ENCODE measurements at places on chromosomes 1 and 21.
A peak's percentile ranks its signal among the peaks of the same experiment; 100 is the strongest.

GRCh38 chr1:89547563-89548116 is 23.0 kb downstream of the LRRC8B start:
- peak; percentile 26 for DNase-seq

DNA sequence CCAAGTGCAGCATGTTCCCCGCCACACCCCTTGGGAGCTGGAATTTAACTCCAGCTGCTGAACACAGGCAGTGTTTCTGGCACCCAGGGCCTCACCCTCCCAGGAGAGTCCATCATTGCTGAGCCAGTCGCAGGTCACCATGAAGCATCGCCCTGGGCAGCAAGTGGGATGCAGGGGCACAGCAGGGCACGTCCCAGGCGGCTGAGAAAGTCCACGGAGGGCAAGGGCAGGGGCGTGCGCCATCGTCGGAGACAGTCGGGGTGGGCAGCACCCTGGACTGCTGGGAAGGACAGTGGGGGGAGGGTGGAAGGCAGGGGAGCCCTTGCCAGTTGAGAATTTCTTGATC is 69.2 kb upstream of the PDE9A start:
- DNase-seq, result no peak

DNA sequence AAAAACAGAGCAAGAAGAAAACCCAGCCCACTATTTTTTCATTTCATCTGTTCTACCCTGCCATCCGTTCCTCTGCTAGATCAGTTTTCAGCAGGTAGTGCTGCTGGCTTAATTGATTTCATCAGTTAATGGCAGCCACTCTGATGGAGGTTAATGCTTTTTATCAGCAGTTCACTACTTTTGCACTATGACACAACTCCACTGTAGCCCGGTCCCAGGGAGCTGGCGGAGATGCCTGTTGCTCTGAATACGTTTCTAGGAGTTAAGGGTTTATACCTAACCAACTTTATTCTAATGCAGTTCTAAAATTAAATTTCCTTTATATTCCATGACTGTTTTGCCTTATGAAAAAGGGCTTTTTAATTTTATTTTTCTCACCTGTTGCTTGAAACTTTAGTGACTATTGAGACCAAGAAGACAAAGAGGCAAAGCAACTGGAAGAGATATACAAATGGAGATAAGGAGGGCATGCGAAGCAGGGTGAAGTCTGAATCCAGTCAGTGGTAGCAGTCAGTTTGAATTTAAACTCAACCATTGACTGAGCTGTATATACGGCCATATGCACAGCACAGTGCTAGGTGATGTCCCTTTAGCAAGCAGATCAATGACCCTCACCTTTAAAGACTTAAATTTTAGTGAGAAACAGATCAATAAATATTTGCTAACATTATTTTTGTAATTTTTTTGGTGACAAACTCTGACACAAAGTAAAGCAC is 477.9 kb downstream of the LMO4 start:
- no peak for DNase-seq

DNA sequence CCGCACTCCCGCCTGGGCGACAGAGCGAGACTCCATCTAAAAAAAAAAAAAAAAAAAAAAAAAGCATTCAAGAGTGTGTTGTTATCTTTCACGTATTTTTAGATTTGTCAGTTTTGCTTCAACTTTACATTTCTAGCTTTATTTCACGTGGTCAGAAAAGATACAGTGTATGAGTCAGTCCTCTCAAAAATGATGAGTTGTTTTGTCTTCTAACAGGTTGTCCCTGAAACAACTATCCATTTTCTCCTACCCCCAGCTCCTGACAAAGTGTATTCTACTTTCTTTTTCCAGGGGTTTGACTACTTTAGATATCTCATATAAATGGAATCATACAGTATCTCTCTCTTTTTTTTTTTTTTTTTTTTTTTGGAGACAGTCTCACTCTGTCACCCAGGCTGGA is 5.5 kb upstream of the ZNF695 start:
- DNase-seq, result no peak

DNA sequence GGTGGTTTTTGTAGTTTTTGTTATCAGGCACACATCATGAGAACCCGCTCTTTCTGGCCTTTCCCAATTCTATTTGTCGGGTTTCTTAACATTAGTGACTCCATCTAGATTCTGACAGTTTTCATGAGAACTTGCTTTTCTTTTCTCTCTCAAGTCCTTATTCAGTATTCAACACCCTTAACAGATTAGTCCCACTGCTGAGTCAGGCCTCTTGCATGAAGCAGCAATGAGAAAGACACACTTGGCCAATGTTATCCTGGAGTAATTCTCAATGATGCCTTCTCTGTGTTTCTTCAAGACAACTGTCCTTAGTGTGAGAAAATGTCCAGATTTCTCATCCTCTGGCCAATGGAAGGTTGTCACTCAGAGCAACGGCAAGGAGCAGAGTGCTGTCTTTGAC is 11.3 kb downstream of the FMO2 start:
- DNase-seq, result no peak

DNA sequence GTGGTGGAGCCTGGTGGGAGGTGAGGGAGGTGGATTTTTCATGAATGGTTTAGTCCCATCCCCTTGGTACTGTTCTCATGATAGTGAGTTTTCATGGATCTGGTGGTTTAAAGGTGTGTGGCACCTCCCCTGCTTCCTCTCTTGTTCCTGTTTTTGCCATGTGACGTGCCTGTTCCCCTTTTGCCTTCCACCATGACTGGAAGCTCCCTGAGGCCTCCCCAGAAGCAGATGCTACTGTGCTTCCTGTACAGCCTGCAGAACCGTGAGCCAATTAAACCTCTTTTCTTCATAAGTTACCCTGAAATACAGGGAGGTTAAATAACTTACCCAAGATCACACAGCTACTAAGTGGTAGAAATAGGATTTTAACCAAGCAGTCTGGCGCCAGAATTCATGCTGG is 4.3 kb upstream of the HEYL start:
- no peak for DNase-seq

DNA sequence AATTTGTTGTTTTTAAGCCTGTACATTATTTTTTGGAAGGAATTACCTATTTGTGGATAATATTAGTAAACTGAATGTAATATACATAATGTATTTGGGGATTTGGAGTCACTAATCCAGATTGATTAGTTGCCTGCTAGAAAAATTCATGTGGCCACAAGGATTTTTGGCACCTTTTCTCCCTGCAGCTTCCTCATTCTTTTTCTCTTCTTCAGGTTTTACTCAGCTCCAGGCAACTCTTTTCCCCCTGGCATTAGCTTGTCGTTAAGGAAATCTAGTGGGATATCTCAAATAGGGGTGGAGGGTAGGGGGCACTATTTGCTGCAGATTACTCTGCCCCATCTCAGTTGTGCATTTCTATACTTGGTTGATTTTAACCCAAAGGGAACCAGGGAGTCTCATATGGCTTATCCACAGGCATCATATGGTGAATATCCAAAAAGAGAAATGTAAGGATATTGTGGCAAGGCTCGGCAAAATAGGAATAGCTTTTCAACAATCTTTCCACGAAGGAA is 203.1 kb downstream of the NFIA start:
- DNase-seq, result no peak

GRCh38 chr1:116501125-116501869 is 69.5 kb downstream of the CD58 start:
- no peak for DNase-seq

- no peak for DNase-seq
Measured at GRCh38 chr1:185864889-185865517, 130.8 kb downstream of the HMCN1 start.

DNA sequence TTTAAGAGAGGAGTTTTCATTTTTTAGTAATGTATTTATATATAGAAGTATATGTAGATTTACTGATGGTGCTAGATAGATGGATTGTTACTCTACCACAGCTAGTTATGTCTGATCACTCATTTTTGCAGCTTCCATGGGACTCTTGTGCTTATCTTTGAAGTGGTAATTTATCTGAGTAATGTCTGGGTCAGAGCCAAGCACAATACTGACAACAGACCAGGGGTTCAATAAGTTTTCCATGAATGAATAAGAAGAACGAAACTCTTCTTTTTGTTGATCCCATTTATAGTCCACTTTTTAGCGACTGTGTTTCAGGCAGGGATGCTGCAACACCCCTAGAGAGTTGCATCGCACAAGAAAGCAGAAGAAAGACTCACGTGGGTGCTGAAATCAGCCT is 935.2 kb downstream of the PLA2G4A start:
- no peak for DNase-seq

- no peak for DNase-seq
Measured at GRCh38 chr1:180997843-180998504, 24.7 kb downstream of the STX6 start.

DNA sequence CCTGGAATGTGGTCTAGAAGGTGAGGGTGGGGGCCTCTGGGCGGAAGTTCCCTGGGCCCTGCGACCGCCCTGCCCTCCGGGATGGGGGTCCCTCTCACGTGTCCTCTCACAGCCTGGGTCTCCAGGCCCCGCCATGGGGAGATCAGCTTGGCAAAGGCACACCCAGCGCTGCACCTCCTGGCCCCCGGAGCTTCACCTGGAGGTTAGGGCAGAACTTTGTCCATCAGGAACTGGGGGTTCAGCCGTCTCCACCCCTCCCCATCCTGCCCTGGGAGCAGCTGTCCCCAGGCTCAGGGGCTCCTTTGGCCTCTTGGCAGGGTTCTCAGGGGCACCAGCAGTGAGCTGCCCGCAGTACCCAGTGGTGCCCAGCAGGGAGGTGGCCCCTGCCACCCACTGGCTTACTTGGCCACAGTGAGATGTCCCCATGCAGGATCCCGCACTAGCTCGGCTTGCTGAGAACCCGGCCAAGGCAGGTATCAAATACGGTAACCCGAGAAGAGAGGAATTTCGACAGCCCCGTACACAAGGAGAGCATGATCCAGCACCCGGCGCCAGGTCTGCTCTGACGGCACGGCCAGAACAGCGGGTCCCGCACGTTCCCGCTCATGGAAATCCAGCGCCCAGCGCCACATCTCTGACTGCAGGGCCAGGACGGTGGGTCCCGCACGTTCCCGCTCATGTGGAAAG is 36.7 kb downstream of the RRP1 start:
- no peak for DNase-seq

GRCh38 chr21:14900058-14900457 is 164.7 kb downstream of the NRIP1 start:
- DNase-seq, result no peak

DNA sequence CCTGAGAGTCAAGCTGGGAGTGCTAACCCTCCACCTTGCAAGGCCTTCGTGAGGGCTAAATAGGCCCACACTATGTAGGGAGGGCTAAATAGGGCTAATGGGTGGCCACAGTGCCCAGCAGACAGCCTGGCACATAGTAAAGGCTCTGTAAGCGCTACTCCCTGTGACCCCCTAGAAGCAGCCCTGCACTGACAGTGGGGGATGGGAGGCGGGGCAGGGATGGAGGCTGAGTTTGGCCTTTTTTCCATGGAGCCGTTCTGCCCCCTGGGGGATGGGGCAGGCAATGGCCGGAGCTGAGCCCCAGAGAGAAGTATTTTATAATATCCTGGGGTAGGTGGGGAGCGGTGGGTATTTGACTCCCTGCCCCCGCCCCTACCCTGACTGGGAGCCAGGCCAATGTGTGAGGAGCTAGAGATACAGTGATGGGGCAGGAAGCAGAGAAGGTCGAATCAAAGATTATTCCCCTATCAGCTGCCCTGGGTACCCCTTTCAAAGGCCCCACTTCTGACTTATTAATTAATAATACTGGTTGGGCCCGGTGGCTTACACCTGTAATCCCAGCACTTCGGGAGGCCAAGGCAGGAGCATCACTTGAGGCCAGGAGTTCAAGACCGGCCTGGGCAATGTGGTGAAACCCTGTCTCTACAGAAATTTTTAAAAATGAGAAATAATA is 42.3 kb downstream of the LACTBL1 start:
- DNase-seq, result peak; percentile 78

DNA sequence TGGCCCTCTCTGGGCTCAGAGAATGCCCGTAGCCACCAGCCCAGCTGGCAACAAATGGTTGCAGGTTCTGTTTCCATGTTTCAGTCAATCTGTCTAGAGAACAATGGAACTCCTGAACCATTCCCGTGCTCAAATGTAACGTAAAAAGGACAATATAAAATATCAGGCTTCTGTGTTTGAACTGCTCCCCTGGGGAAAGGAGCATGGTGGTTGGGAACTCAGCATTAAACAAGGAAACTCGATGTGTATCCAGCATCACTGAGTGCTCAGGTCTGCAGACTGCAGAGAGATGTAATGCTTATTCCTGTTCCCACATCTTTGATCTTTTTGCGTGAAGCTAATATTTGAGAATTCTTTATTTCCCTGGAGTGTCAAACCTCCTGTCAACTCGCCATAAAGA is 326.5 kb downstream of the KIF26B start:
- DNase-seq, result no peak

DNA sequence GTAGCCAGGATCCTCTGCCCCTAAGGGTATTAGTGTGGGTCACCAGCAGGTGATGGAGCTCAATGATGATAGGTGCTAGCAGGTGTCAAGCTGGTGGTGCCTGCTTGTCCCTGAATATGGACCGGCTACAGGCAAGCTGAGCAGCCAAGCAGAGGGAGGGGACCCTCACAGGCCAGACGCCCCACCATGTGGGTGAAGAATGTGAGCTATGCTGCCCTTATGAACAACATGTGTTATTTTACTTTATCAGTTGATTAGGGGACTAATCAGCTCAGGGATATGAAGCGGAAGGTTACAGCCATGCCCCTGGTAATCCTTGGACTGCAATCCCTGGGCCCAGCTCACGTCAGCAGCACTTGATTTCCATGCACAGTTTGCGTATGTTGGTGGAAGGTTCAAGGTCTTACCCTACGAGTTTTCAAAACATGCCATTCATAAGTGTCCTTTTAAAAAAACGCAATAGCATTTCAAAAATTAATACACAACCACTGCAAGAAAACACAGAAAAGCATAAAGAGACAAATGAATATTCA is 106.0 kb downstream of the CDC7 start:
- DNase-seq, result no peak

DNA sequence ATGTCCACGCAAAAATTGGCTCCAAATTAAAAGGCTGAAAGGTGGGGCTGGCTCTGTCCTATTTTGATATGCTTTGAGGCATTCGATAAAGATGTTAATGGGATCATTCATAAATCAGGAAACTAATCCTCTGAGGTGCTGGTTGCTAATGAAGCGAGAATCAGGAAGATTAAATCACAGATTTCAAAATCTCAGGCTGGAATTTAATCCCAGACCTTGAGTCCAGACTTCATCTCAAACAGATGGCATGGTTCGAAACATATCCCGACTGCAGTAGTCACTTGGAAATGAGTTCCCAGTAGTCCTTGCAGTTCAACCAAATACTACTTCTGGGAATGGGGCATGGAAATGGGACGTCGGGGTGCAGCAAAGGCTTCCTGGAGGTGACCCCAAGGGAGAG is 4.5 kb upstream of the KLF17 start:
- no peak for DNase-seq

DNA sequence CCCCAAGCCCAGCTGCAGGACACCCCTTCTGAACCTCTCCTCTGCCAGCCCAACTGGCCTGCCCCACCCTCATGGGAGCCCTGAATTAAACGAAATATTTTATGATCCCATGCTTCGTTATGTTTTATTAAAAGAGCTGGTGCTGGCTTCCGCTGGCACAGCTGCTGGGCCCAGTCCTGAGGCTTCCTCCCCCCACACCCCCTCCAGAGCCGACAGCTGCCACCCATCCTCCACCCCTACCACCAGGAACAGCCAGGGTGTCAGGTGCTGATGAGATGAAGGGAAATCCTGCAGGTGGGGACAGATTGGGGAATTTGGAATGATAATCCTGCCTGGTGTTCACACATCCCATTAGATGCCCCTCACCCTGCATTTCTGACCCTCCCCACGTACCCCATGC is 19.0 kb downstream of the IGSF21 start:
- no peak for DNase-seq

Data from suppressor macrophage treated with lipopolysaccharide for 1 hour (primary cell).